ENCODE measurements at places on chromosomes 7 and 10. TPM values are rescaled to one million over a fixed set of nuclear protein-coding genes. Genes with fewer than 3 reads are reported as not detected.

TRPV5 gene
- not detected for total RNA-seq

CXCL12 gene
- total RNA-seq: 3.6 TPM

CYTH3 gene
- 24.1 TPM for total RNA-seq

VAX1 gene
- total RNA-seq: 0.23 TPM

KLHDC10 gene
- 33.8 TPM for total RNA-seq

PLAC9 gene
- total RNA-seq: 27.5 TPM

EPHA1 gene
- total RNA-seq: not detected

SUN1 gene
- total RNA-seq: 99.9 TPM

FRMPD2 gene
- total RNA-seq: 0.26 TPM

SPDYE6 gene
- not detected for total RNA-seq

PNLIPRP1 gene
- total RNA-seq: not detected

PAPOLB gene
- total RNA-seq: 0.23 TPM

MMP21 gene
- total RNA-seq: not detected

ADAMTS14 gene
- total RNA-seq: 0.30 TPM

SLC16A12 gene
- not detected for total RNA-seq

OR13A1 gene
- total RNA-seq: not detected

CYP26A1 gene
- total RNA-seq: 0.23 TPM

COL28A1 gene
- total RNA-seq: 0.28 TPM

ADCY1 gene
- 13.7 TPM for total RNA-seq

DPP6 gene
- 2.2 TPM for total RNA-seq

LIPF gene
- not detected for total RNA-seq

CYP2E1 gene
- 0.49 TPM for total RNA-seq

NRP1 gene
- 14.5 TPM for total RNA-seq

GDF10 gene
- 2.9 TPM for total RNA-seq
